Activated CD4-positive, CD25-positive, alpha-beta regulatory T cell treated with anti-CD3 and anti-CD28 coated beads, Interleukin-2, amount 50 U/mL, for 16 hours (primary cell): ENCODE measurements at places on chromosomes 5 and 9.

DNA sequence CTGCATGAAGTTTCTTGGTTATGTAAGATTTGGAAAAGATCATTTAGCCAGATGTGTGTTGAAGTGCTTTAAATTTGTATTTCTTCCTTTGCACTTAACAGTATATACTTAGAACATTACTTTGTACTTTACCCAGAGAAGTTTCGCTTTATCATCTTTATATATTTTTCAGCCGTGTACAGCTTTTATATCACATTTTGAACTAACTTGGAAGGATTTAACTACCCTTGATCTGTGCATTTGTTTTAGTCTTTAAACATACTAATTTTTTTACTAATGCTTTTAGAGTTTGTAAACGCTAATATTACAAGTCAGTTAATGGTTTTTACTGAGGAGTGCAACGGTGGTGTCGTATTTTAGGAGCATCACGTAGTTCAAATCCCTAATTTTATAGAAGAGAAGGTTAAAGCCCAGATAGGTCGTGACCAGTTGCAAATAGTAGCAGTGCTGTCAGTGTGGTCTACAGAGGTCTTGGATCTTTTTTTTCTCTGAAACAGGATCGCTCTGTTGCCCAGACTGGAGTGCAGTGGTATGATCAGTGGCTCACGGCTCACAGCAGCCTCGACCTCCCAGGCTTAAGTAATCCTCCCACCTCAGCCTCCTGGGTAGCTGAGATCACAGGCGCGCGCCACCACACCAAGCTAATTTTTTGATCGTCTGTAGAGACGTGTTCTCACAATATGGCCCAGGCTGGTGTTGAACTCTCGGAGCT is 2.0 kb downstream of the MATR3 start:
- DNase-seq: no peak

GRCh38 chr5:172407241-172407691 is 47.1 kb downstream of the SH3PXD2B start:
- DNase-seq: no peak

GRCh38 chr9:118959366-118959765 is 409.9 kb downstream of the BRINP1 start:
- DNase-seq: no peak

GRCh38 chr9:131386281-131386680 is 7.6 kb upstream of the PRRC2B start:
- no peak for DNase-seq

- DNase-seq: peak; percentile 21
Measured at GRCh38 chr9:85723215-85723614, 18.5 kb downstream of the AGTPBP1 start.
